ENCODE measurements at places on chromosomes 1 and 21. TPM values are rescaled to one million over a fixed set of nuclear protein-coding genes. Genes with fewer than 3 reads are reported as not detected.

The TPTE gene
- total RNA-seq, result not detected

GRCh38 chr1:41020654-41021053 is 871 bp downstream of the SLFNL1 start:
- no peak for DNase-seq

GRCh38 chr1:50197216-50197615 is 88.5 kb downstream of the ELAVL4 start:
- DNase-seq, result no peak

DNA sequence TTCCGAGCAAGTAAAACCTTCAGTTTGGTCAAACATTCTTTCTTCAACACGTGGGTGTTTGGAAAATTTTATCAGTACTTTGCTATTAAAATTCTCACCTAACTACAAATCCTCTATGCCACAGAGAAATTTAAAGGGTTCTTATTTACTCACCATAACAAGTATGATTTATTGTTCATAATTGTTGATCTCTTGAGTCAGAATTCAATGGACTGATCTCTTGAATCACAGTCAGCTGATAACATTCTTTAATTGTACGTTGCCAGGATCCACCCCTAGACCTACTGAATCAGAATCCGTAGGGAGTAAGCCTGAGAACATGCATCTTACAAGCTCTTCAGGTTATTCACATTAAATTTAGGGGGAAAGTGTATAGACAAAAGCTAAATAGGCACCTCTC is 51.2 kb downstream of the DIPK1A start:
- no peak for DNase-seq

- DNase-seq, result no peak
These were observed 991.1 kb downstream of the KCNT2 start for GRCh38 chr1:195617106-195617505.

The AMY1A gene
- total RNA-seq, result not detected
